ENCODE measurements at places on chromosomes 4 and X.

DNA sequence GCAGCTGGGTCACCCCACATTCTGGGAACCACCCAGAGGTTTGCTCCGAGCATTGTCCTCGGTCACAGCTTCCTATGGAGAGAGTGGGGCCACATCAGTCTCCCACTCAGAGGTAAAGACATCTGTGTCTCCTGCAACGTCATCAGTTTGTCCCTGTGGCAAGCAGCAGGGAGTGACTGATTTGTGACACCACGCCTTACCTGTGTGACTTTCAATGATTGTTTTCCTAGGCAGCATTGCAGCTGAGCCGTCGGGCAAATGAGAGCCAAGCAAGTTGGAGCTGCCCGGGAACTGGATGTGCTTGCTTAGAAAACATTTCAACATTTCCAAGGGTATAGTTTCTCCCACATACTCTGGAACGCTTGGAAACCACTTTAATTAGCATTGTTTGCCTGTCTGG is 29.7 kb upstream of the HELT start:
- DNase-seq, result no peak

DNA sequence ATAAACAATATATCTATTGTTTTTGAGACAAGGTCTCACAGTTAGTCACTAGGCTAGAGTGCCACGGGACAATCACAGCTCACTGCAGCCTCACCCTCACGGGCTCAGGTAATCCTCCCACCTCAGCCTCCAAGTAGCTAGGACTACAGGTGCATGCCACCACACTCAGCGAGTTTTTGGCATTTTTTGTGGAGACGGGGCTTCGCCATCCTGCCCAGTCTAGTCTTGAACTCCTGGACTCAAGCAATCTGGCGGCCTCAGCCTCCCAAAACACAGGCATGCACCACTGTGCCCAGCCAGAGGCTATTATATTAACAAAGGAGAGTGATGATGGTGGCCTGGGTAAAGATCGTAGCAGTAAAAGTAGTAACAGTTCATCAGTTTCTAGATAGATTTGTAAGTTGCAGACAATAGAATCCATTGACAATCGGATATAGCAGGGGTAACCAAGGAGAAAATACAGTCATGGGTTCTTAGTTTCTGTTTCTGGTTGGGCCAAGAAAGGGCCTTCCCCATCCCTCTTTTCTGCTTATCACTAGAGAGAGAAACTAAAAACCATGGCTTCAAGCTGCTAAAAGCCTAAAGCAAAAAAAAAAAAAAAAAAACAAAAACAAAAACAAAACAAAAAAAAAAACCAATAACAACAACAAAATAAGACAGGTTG is 60.6 kb downstream of the ANXA10 start:
- no peak for DNase-seq

GRCh38 chr4:163148466-163149336 is 18.0 kb downstream of the NAF1 start:
- DNase-seq, result no peak

DNA sequence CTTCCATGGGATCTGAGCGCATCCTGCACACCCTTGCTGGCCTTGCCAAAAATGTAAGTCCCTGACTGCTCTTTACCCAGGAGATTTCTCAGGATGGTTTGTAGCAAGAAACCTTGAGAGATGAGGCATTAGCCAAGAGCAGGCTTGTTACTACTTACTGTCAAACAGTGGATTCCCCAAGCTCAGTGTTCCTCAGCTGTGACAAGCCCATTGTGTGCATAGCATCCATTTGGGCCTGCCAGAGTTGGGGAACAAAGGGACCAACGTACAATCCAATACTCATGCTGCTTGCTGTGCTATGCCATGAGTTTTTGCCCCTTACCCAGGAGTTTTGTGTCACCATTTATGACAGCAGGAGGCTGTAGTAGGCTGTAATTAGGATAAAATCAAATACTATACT is 267.6 kb downstream of the TENM3 start:
- no peak for DNase-seq

DNA sequence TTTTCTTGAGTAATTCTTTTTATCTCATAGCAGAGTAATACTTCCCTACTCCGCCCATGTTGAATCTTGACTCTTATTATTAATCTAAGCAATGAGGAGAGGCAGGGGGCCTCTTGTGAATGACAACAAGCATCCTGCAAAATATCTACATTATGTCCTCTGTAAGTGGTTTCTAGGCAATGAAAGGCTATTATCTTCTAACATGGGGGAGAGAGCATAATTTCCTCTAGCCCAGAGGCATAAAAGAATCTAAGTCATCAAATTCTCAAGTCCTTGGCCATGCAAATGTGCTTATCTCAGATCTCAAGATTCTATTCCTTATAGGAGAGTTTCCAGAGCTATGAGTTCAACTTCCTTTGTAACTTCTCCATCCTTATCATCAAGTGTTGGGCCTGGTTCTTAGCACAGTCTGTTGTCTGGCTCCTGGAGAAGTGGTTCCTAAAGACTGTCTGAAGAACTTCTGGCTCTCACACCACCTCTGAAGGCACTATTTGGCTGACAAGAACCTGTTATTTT is 423.1 kb upstream of the INTU start:
- DNase-seq, result no peak

- no peak for DNase-seq
Measured at GRCh38 chr4:3311095-3311372, 18.2 kb downstream of the RGS12 start.

DNA sequence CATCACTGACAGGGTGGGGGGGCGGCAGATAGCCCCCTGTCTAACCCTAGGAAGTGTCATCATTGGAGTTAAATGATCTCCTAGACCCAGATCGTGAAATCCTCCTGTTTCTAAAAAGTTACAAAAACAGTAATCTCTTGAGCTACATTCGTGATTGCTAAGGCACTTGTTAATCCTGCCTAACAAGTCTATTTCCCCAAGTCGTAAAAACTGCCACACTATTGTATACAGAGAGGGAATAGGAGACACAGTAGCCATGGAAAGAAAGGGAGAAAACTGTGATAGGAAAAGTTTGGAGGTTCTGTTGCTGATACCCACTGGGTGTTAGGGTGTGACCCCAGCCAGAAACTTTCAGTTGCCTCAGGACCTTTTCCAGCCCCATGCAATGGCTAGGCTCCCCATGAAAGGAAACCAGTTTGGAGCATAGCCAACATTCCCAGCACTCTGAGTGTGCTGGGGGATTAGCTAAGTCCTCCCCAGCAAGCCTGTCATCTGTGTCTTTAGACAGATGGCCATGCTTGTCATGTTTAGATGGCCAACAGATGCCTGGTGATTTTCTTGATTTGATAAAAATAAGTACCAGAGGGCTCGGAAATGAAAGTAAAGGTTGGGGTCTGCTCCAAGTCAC is 63.3 kb upstream of the ANXA10 start:
- no peak for DNase-seq

DNA sequence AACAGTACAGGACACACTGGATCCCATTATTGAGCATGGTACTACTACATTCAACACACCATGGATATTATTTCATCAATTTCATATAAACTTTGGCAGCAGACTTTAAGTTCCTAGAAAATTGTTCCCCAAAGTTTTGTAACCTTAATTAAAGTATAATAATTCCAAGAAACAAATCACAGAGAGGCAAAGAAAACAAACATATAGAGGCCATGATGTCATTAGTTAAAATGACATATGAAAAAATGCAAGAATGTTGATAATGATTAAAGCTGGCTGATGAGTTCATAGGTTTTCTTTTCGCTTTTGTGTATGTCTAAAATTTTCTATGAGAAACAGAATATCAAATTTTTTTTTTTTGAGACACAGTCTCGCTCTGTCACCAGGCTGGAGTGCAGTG is 26.8 kb downstream of the LRBA start:
- DNase-seq, result no peak

DNA sequence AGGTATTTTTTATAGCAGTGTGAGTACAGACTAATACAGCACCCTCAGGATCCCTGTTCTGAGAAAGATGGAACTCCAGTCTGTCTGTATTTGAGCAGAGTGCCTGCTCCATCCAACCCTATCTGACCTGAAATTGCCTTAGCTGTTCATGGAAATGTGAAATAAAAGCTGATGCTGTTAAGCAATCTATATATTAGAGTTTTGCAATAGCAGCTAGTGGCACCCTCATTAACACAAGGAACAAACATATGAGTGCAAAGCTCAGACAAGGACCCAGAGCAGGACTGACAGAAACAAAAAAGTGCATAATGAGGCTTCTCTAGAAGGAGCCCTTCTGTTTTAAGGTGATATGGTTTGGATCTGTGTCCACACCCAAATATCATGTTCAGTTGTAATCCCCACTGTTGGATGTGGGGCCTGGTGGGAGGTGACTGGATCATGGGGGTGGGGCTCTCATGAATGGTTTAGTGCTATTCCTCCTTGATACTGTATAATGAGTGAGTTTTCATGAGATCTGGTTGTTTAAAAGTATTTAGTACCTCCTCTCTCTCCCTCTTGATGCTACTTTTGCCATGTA is 272.9 kb upstream of the KLF3 start:
- no peak for DNase-seq

GRCh38 chr4:112509243-112510141 is 6.5 kb downstream of the NEUROG2 start:
- DNase-seq, result no peak

DNA sequence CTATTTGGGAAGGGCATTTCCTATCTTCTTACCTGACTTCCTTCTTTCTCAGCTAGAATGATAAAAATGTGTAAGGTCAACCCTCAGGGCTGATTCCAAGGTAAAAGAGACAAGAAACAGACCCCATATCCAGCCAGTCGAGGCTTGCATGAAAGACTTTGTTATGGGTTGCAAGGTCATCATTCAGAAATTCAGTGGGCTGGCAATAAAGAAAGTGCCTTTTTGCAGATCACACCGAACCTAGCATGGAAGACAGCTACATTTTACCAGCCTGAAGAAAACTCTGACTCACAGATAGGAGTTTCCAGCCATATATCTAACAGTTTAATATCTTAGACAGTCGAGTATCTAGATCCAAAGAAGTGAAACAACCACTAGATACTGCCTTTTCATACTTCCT is 87.4 kb downstream of the PDGFC start:
- no peak for DNase-seq

- DNase-seq, result no peak
Measured at GRCh38 chr4:128338634-128339355, 51.2 kb upstream of the PGRMC2 start.

DNA sequence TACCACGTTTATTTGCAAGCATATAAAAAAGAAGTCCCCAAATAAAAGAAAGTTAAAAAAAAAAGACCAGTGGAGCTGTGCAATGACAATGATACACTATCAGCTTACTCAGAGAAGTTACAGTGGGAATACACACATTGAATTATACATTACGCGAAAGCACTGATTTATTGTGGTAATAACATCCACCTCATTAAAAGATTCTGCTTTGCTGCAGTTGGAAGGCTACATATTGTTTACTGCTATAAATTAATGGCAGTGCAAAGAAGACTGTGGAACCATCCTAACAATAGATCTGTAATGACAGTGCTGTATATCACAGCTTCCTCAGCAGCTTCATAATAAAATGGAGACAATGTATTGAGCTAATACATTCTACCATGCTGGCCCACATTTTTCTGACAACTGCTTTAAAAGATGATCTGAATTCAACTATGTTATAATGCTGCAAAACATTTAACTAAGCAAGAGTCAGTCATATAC is 142.5 kb upstream of the MAB21L2 start:
- DNase-seq, result no peak

GRCh38 chrX:13888284-13888683 is 71.4 kb upstream of the GPM6B start:
- DNase-seq, result no peak

GRCh38 chrX:34893741-34894140 is 48.9 kb upstream of the FAM47B start:
- no peak for DNase-seq

DNA sequence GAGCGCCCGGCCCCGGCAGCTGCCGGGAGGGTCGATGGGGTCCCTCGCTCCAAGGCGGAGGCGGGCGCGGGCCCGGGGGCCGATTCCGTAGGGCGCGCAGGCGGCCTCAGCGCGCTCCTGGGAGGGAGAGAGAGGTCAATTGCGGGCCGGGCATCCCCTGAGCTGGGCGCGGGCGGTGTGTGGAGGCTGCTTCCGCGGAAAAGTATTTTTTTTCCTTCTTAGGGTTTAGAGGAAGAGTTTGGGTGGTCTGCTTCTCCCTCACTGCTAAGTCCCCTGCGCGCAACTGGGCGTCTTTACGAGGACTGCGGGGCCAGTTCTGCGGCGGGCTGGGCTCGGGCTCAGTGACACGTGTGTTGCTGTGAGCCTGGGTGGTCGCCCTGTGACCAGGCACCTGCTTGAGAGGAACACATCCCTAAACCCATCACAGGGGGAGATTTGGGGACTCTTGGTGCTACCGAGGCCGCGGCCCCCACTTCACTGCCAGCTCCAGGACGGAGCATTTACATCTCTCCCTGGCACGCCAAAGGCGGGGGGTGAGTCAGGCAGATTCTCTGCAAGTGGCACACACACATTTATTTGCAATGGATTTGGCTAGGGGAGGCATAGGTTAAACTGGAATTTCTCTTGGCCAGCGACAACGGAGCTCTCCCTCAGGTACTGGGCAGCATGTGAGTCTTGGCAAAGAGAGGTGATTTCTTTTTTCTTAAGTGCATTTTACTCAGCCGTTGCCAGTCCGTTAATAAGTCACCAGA is 151.2 kb upstream of the SLC4A4 start:
- DNase-seq, result no peak

- DNase-seq, result no peak
Measured at GRCh38 chr4:141900856-141901255, 264.5 kb downstream of the IL15 start.

DNA sequence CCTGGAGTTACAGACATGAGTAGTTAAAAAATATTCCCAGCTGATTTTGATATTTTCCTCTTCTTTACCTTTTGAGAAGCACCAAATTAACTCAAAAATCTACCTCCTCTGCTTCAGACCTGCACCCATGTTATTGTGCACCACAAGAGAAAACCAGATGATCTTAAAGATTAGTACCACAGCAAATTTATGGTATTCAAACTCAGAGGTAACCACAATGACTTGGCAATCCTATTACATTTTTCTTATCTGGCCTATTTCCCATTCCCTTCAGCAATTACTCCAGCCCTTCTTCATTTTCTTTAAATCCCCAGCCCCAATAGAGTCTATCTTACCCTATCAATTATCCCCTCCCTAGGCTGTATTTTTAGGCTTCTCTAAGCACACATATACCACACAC is 535.1 kb downstream of the FAT4 start:
- DNase-seq, result no peak

DNA sequence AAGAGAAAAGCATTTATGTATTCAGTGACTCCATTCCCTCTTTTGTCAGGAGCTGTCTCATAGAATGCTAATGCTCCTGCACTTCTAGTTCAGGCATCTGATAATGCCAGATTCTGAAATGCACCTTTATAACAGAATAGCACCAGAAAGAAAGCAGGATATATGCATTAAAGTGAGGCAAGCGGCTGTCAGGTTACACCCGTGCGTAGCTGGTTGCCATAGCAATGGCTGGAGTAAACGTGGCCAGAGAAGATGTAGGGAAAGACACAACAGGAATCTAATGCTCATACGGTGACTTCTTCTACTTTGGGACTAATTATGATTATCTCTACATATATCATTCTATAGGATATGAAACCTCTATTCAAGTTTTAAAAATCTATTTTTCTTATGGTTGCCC is 5.9 kb downstream of the EMCN start:
- DNase-seq, result no peak

All from stimulated activated CD8-positive, alpha-beta memory T cell treated with anti-CD3 and anti-CD28 coated beads, Interleukin-2, amount 100 ng/mL, for 48 hours (primary cell).